ENCODE measurements at places on chromosomes 6 and 20.

- DNase-seq = no peak
Observed at GRCh38 chr6:127397729-127398630, 54.6 kb upstream of the ECHDC1 start.

DNA sequence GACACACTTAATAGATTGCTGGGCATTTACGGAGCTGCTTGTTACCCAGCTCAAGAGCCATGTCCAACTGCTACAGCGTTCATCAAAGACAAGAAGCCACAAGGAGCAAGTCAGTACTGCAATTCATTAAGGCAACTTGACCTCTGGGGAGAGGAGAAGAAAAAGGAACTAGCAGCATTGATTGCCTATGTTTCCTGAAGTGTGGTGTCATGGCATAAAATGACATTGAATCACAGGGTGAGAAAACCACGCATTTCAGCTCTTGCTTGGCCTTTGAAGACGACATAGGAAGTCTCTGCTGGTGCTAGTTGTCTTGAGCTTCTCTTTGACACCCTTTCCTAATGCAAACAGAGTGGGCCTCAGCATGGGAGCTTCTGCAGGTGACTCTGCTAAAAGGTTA lies 139.1 kb downstream of the CDH26 start:
- no peak for DNase-seq

- DNase-seq = no peak
Observed at GRCh38 chr6:160055378-160055777, 66.2 kb upstream of the SLC22A1 start.

- DNase-seq = peak; percentile 68
Observed at GRCh38 chr6:169665289-169665688, 36.5 kb downstream of the WDR27 start.

DNA sequence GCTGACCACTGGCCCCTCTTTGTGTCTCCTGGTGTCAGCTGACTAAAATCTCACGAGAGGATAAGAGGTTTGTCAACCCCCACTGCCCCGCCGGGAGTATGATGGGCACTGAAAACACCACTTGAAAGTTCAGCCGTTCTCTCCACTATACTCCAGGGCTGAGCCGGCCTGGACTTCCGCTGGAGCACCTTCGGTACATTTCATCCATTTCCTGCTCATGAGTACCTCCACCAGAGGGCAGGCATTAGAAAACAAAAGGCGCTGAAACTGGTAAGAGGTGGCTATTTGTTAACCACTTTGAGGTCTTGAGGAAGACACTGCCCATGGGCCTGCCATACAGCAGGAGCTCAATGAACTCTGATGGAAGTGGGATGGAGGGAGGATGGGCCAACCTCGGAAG lies 17.9 kb upstream of the ANKRD60 start:
- no peak for DNase-seq

GRCh38 chr6:108581932-108582475 lies 21.3 kb downstream of the FOXO3 start:
- no peak for DNase-seq

- DNase-seq = no peak
Observed at GRCh38 chr6:104227508-104227907, 632.2 kb downstream of the HACE1 start.

DNA sequence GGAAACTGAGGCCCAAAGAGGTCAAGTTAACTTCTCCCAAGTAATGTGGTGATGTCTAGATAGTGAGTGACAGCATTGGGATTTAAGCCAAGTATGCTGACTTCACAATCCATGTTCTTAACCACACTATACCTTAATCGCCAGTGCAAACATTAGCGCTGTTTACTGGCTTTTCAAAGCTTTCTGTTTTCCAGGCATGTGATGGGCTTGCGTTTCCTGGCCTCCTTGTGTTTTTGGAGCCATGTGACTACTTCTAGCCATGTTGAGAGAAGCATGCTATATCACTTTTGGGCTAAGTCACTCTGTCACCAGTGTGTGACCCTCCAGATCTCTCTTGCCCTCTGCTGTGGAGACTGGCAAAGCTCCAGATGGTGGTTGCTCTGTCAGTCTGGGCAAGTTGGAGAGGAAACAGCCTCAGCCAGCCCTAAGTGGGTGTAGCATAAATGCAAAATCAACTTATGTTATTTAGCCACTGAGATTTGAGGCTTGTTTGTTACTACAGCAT lies 76.9 kb downstream of the ANKRD6 start:
- no peak for DNase-seq

- no peak for DNase-seq
Observed at GRCh38 chr6:21103626-21104224, 489.8 kb upstream of the SOX4 start.

GRCh38 chr6:20702366-20702765 lies 168.1 kb downstream of the CDKAL1 start:
- DNase-seq = no peak

DNA sequence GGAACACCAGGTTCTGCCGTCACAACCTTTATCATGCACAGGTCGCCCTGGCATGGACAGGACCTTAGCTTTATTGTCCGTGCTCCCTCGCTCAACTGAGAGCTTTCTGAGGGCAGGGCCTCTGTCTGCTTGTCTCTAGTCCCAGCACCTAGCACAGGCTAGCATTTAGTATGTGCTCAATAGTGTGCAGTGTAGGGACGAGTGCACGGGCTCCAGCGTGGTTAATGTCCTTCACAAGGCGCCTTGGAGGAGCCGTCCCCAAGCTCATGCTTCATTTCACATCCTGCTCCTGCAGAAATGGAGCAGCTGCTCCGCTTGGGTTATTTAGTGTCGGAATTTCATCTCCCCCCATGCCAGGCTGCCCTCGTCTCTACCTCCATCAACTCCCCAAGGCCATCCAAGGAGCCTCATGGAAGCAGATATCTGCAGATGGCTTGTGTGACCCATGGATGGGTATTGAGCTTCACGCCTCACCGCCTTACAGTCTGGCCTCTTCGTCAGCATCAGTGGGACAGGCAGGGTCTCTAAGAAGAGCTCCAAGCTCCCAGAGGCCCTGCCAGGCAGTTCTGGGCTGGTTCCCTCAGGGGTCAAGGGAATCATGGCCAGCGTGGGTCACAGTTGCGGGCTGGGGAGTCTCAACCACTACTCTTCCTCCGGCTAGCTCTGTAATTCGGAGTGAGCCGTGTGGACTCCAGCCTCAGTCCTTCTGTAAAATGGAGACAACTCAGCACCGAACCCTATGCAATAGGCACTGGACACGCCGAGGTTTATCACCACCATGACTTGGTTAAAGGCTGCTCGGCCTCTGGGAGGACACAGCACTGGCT lies 60.8 kb upstream of the APCDD1L start:
- DNase-seq = no peak

DNA sequence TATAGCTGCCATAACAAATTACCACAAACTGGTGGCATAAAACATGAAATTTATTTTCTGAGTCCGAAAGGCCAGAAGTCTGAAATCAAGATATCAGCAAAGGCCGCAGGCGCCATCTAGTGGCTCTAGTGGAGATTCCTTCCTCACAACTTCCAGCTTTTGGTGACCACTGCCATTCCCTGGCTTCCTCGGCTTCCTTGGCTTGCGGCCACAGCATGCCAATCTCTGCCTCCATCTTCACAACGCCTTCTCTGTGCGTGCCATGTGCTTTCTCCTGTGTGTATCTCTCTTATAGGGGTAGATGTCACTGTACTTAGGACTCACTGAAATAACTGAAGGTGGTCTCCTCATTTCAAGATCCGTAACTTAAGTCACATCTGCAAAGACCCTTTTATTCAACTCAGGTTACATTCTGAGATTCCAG lies 5.4 kb upstream of the PLAGL1 start:
- no peak for DNase-seq

DNA sequence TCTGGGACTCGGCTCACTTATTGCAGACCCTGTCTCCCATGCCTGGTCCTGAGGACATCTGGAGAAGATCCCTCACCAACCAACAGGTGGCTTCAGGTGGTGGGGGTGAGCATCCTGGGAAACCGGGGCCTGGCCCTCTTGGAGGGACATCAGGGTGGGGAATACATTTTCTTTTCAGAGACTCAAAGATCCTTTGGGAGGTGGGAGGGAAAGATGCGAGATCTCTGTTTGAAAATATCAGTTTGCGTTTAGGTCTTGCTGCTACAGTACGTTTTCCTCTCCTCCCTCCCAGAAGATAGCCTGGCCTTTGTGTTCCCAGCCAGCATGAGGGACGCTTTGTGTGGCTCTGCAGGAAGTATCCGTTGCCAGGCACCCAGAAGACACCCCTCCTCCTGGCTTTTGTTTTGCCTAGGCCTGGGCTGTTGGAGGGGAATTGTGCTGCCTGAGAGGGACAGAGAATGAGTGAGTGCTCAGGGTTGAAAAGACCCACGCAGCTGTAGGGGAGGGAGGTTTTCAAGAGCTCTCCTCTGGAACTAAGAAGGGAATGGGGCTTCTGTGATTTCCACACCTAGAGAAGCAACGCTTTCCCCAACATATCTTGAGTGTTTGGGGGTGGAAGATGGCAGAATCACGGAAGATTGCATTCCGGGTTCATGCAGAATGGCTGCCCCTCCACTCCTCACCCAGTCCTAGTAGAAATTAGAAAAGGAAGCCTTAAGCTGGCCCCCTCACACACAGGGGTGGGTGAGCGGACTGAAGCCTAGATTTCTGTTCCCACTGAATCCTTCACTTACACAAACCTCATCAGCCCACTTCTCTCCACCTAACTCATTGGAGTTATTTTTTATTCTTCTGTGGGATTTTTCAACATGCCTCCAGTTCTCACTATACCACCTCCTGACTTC lies 22.0 kb upstream of the SLC2A12 start:
- DNase-seq = no peak

GRCh38 chr6:57254055-57254717 lies 32.1 kb upstream of the RAB23 start:
- DNase-seq = no peak

- no peak for DNase-seq
Observed at GRCh38 chr6:66731310-66731709, 1024.3 kb upstream of the EYS start.

GRCh38 chr20:7010527-7010926 lies 243.0 kb downstream of the BMP2 start:
- DNase-seq = peak; percentile 57

DNA sequence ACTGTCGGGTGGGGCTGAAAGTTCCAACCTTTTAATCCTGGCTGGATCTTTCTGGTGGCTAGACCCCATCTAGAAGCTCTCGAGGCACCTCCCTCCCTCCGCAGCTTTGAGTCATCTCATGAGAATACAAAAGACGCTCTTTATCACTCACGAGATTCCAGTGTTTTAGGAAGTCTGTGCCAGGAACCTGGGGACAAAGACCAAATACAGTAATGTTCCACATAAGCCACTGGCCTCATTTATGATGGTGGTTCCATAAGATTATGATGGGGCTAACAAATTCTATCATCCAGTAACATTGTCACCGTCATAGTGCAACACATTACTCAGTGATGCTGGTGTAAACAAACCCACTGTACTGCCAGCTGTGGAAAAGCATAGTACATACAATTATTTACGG lies 48.7 kb downstream of the NCOA7 start:
- no peak for DNase-seq

DNA sequence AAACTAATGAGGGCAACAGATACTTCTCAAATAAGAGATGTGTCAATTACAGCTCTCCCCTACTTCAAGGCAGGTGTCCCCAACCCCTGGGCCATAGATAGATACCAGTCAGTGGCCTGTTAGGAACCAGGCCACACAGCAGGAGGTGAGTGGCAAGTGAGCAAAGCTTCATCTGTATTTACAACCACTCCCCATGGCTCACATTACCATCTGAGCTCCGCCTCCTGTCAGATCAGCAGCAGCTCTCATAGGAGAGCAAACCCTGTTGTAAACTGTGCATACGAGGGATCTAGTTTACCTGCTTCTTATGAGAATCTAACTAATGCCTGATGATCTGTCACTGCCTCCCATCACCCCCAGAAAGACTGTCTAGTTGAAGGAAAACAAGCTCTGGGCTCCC lies 422.1 kb downstream of the GJA1 start:
- DNase-seq = no peak

DNA sequence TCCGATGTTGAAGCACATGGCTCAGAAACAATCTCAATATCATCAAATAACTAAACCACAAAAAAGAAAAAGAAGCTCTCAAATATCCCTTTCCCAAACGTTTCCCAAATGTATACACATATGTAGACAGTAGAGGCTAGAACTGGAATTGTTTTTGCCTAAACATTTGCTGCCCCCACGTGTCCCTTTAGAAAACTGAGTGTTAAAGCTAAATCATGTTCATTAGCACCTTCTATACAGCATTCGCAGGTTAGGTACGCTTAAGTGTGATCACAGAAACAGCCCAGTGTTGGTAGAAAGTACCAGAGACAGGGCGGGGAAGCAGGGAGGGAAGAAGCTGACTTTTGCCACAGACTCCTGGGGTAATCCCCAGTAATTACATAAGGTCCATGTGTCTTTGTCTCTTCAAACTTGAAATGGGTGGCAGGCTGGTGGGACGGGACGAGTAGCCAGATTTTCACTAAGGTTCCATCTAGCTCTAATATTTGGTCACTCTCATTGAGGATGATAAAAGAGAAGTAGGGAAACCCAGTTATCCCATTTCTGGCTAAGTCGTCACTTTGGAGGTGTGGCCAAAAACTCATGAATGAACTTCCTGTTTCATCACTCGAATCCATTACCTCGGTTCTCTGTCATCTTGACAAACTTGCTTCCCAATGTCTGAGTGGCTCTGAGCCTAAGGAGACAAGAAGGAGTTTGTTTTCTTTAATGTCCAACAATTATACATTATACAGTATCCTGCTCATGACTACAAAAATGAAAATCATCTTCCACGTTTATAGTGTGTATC lies 15.0 kb upstream of the TFAP2A start:
- DNase-seq = peak; percentile 87

DNA sequence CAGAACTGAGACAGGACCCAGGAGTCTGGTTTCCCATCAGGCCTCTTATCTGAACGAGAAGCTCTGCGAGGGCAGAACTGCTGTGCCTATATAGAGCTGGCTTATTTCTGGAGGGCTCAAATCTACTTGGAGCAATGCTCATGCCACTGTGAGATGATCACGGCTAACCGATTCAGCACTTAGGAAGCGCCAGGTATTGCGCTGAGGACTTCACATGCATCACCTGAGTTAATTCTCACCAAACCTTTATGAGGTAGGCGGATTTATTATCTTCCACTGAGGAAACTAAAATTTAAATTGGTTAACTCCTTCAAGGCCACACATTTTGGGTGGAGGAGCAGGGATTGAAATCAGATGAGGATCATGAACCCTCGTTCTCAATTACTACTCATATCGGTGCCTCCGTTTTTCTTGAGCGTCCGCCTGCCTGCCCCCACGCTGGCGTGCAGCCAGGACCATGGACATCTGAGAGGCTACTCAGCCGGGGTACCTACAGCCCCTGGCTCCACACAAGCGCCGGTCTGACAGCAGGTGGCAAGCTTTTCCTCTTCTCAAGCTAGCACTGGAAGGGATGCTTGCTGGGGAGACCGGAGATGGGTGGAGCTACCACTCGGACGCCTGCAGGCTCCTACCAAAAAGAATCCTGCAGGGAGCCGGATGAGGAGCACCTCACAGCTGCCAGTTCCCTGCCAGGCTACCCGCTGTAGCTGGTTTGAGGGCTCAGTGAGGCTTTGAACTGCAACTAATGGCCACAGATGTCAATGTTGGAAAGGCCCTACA lies 1.0 kb upstream of the PCIF1 start:
- DNase-seq = peak; percentile 54

- DNase-seq = no peak
Observed at GRCh38 chr6:53336070-53336469, 12.7 kb downstream of the ELOVL5 start.

- peak; percentile 78 for DNase-seq
Observed at GRCh38 chr20:58524814-58525213, 9.6 kb upstream of the APCDD1L start.

GRCh38 chr6:7758456-7758855 lies 32.6 kb downstream of the BMP6 start:
- DNase-seq = peak; percentile 50
